ENCODE measurements at places on chromosomes 7 and 10.

DNA sequence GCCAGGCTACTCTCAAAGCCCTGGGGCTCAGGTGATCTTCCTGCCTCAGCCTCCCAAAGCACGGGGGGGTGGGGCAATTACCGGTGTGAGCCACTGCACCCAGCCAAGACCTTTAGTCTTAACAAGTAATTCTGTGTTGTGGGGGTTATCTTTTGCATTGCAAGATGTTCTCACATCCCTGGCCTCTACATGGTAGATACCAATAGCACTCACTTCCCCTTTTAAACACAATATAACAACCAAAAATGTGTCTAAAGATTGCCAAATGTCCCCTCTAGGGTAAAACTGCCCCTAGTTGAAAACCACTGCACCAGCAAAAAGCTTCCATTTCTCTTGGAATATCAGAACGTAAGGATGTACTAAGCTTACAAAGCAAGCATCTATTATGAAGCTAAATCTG, 225.0 kb downstream of the CTNNA3 start:
- no peak for DNase-seq

DNA sequence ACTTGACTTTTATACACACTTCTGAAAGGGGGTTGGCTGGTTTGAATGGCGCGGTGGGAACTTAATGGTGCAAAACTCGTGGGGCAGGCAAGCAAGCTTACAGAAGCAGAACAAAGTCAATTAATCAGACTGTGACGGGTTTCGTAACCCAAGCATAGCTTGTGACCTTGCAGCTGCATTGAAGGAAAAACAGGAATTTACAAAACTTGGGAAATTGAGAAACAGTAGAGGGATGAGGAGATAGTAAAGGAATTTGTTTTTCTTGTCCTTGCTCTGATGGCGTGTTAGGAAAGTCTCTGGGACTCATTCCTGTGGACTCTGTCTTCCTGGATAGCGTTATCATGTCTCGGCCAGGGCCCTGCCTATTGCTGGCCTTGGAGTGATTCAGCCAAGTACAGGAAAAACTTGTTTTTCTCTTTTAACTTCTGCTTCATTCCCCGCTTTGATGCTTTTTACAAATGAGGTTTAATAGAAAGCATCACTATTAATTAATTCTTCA, 220.0 kb upstream of the KCND2 start:
- DNase-seq, result no peak

DNA sequence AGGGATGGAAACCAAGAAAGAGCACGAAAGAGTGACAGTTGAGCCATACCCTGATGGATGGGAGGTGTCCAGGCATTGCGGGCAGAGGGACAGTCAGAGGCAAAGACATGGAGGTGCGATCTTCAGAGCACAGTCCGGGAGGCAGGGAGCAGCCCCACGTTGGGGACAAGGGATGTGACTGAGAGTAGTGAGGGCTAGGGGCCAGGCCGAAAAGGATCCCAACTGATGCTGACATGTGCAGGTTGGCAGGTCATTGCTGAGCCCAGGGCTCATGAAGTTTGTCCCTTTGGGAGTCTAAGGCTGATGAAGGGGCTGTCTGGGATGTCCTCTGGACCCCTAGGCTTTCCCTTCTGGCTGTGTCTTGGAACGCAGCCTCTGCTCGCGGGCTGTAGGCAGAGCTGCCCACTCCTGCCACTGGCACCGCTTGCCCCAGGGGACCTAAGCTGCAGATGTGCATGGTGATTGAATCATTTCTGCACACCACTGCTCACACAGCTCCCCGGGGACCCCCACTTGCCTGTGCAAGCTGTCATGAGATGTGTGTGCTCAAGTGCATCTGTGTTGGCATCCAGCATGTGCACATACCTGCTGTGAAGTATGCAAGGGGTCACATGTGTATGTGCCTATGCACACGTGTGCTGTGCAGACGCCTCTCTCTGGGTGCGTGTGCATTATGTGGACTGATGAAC, 125.1 kb downstream of the ZMIZ1 start:
- no peak for DNase-seq

- no peak for DNase-seq
These were observed 138.1 kb downstream of the RELN start for GRCh38 chr7:103851357-103851756.

DNA sequence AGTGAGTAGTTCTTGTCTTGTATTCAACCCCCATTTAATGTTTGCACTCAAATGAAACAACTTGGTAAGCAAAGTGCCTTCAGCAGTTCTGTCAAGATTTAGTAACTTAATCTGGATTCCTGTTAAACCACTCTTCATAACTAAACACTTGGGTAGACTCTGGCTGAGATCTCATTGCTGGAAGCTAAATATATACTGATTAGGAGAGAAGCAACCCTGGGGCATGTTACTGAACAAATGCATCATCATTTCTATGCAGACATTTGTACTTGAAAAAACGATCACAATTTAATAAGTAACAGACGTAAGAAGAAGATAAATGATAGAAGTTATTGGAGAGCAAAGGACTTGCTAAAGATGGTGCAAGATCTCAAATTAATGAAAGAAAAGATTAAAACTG, 308.4 kb upstream of the POM121L12 start:
- no peak for DNase-seq

GRCh38 chr7:139094596-139094995, 14.9 kb downstream of the ZC3HAV1 start:
- DNase-seq, result no peak

Data from stimulated activated CD8-positive, alpha-beta memory T cell treated with anti-CD3 and anti-CD28 coated beads, Interleukin-15, amount 100 ng/mL, for 48 hours (primary cell).